ENCODE measurements at places on chromosomes 5 and 9.

- DNase-seq = no peak
Observed at GRCh38 chr5:131473731-131474130, 161.3 kb downstream of the RAPGEF6 start.

DNA sequence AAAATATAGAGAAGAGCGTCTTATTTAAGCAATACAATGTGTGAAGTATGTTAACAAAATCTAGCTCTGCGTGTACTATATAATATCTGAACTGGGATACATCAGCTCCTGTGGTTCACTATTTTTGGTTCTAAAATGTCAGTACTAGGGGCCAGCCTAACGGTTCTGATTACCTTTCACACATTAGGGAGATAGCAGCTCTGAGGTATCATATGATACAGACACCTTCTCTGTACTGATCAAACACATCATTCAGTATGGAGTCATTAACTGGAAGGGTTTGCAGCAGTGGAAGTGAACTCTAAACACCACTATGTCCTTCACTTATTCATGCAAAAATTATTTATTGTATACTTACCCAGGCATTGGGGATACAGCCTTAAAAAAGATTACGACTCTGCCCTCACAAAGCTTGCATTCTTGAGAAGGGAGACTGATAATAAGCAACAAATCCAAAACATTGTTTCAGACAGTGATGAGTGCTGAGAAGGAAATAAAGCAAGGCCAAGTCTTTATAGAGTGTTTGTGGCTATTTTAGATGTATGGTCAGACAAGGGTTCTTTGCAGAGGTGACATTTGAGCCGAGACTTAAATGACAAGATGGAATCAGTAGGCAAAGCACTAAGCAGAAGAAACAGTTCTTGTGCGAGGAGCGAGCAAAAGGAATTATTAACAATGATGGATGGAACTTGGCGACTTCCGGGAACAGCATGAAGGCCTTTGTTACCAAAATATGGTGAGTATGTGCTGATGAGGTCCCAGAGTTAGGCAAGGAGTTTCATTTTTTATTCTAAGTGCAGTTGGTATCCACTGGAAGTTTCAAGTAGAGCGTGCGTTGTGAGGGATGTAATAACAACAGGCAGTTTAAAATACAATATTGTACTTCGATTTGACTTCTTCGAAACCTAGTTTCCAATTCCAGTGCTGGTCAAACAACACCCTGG lies 1.8 kb upstream of the LNPEP start:
- DNase-seq = peak; percentile 68

DNA sequence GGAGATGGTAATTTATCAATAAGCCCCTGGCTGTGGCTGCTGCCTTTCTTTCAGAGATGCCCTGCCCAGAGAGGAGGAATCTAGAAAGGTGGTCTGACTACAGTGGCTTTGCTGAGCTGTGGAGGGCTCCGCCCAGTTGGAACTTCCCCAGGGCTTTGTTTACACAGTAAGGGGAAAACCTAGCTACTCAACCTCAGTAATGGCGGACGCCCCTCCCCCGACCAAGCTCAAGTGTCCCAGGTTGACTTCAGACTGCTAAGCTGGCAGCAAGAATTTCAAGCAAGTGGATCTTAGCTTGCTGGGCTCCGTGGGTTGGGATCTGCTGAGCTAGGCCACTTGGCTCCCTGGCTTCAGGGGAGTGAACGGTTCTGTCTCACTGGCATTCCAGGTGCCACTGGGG lies 865.4 kb upstream of the ACO1 start:
- DNase-seq = no peak

DNA sequence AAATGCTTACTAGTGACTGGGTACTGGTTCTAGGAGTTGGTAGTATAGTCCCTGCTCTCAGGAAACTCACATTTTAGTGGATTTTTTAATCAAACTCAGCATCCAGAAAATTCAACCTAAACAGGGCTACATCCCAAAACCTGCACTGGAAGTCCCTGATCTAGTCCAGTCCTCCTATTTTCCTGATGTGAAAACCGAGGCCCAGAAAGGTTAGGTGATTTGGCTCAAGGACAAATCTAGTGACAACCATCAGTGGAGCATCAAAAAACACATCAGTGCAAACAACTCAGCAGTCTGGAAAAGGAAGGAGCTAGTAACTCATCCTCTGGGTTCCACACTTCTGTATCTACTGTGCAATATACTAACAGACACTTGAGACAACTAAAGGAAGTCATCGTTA lies 38.2 kb downstream of the SERINC5 start:
- no peak for DNase-seq

GRCh38 chr5:32244017-32244416 lies 68.7 kb downstream of the MTMR12 start:
- DNase-seq = no peak

DNA sequence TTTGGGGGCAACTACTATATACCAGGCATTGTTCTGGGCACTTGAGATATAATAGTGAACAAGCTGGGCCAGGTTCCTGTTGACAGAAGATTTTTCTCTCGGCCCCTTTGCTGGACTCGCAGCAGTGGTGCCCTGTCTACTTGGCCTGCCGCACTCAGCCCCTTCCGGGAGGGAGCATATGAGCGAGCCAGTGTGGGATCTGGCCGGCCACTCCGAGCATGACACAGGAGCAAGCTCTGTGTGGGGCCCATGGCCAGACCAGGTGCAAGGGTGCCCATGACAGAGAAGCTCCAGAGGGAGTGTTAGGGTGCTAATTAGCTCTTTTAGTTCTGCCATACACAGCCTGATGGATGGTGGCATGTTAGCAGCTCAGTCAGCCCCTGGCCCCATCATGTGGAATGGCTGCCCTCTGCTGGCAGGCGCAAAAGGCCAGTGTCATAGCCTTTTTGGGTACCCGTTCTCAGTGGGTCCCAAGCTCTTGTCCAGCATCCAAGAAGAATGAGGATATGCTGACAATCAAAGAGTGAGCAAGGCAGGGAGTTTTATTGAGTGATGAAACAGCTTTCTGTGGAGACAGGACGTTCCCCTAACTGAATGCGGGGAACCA lies 9.3 kb upstream of the KIF4B start:
- DNase-seq = no peak

GRCh38 chr5:115530426-115530825 lies 14.1 kb downstream of the FEM1C start:
- no peak for DNase-seq

GRCh38 chr9:78985084-78985738 lies 586.6 kb upstream of the TLE4 start:
- DNase-seq = no peak

DNA sequence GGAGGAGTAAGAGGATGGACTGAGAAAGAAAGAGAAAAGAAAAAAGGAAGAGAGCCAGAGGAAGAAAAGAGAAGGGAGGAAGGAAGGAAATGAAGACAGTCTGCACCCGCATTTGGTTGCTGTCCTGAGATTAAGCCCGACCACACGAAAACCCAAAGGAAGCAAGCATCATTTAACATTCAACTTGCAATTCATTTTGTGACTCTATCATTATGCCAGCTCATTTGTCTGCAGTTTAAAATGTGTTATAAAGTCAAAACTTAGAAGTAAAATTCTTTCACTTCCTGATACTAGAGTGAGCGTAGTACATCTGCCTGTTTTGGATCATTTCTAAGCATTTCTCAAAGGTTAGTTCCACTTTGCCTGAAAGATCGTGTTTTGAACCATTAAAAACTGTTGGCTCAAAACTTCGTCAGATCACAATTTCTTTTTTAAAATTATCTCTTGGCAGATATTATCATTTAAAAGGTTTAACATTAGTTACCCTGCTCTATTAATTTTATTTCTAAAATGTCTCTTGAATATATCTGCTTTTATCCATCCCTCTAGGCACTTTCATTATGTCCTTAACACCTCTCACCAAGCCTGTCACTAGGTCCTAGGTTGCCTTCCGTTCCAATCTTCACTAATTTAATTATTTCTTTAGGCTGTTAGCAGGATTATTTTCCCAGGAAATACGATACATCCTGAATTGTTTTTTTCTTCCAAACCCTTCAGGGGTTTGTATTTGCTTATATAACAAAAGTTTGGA lies 240.9 kb downstream of the TLE4 start:
- no peak for DNase-seq

GRCh38 chr5:3828761-3829160 lies 233.1 kb downstream of the IRX1 start:
- DNase-seq = peak; percentile 5
